ENCODE measurements at places on chromosomes 2 and 18.

- DNase-seq: no peak
Observed at GRCh38 chr2:134231301-134231964, 22.4 kb upstream of the MGAT5 start.

- no peak for DNase-seq
Observed at GRCh38 chr2:27060323-27060722, 8.9 kb downstream of the AGBL5 start.

DNA sequence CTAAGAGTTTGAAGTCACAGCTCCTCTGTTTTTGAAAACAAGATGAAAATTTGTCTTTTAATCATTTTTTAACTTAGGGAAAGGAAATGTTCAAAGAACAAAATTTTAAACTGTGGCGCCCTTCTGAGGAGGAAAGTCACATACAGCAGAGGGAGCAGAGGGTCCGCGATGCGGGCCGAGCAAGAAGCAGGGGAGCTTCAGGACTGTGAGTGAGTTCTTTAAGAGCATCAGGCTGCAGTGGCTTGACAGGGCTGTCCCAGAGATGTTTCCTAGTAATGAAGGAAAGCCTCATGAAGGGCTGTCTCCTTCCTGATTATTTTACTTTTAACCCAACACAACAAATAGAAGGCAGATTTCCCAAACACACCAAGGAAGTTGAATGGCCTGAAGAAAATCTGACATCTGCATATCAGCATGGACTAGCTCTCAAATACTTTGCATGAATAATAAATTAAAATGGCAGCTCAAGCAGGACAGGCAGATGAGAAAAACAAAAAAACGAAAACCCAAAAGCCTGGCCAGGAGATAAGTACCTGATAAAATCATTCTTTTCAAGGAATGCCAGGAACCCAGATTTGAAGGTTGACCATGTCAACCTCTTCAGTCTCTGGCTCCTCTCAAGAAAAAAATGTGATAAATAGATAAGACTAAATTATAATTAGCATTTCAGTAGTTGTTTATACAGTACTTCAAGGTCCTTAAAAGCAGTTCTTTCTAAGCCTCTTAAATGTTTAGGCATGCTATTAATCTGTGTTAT is 60.8 kb downstream of the SLC40A1 start:
- no peak for DNase-seq

DNA sequence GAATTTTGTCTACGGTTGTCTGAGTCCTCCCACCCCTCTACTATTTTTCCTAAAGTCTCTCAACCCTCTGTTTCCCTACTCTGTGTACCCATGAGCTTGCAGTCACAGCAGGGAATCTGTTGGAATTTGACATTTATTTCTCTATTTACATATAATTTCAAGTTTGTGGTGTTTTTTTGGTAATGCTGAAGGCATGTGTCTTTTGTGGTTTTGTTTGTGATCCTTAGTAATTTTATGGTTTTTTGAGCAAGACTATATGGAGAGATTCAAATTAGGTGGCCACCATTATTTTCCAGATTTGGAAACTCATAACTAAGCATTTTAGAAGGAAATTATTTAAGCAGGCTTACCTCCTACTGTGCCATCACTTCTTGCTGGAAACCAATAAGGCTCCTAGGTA is 27.2 kb upstream of the FBLN7 start:
- no peak for DNase-seq

GRCh38 chr2:27925766-27926472 is 35.4 kb downstream of the BABAM2 start:
- no peak for DNase-seq

DNA sequence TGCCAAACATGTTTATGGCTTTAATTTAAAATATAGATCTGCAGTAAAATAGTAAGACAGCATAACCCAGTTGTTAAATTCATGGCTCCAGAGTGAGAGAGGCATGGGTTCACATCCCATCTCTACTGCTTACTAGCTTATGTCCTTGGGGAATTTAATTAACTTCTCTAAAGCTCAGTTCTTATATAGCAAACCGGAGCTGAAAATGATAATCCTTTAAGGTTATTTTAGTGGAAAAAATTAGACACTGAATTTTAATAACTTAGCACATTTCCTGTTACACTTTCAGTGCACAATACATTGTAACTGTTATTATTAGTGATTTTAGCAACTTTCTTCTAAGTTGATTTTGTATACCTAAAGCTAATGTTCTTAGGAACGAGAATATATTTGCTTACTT is 14.8 kb downstream of the SCN9A start:
- no peak for DNase-seq

- DNase-seq: no peak
Observed at GRCh38 chr2:223319601-223320000, 267.6 kb downstream of the KCNE4 start.

DNA sequence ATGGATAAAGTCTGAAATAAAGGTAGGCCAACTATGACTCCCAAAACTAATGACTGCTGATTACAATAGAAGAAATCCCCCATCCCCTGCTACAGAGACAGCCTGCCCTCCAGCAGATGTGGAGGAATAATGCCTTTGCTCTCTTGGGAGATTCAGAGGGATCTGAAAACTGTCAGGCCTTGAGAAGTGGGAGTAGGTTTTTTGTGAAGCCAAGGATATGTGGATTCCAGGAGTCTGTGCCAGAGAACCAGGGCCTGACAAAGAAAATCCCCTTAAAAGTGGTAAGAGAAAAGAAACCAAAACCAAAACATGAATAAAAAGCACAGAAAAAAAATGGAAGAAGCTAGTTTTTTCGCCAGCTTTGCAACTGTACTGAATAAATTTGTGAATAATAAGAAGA is 397.6 kb downstream of the ZNF521 start:
- DNase-seq: no peak

DNA sequence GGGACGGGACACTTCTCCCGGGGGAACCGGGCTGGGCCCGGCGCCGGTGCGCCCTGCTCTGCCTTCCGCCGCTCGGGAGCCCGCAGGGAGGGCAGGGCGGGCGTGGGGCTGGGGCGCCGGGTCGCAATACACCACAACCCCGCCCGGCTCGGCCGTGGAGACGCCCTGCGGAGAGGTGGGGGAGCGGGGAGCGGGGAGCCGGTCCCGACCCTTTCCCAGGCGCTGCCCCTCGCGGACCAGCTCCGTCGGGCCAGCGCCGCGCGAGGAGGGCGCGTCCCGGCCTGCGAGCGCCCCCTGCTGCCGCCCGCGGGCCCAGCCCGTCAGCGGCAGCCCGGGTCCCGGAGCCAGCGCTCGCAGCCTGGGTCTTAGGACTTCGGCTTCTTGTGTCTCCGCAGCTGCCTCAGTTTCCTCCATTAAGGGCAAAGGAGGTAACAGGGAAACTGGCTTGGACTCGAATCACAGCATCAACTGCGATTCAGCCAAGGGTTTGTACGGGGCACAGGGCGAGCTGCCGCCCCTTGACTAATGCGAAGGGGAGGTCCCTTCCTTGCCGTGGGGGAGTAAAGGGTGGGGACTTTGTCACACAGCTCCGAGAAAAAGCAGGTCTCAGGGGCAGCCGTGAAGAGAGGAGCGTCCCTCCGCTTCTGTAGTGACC is 635 bp upstream of the ADRA2B start:
- peak; percentile 96 for DNase-seq

DNA sequence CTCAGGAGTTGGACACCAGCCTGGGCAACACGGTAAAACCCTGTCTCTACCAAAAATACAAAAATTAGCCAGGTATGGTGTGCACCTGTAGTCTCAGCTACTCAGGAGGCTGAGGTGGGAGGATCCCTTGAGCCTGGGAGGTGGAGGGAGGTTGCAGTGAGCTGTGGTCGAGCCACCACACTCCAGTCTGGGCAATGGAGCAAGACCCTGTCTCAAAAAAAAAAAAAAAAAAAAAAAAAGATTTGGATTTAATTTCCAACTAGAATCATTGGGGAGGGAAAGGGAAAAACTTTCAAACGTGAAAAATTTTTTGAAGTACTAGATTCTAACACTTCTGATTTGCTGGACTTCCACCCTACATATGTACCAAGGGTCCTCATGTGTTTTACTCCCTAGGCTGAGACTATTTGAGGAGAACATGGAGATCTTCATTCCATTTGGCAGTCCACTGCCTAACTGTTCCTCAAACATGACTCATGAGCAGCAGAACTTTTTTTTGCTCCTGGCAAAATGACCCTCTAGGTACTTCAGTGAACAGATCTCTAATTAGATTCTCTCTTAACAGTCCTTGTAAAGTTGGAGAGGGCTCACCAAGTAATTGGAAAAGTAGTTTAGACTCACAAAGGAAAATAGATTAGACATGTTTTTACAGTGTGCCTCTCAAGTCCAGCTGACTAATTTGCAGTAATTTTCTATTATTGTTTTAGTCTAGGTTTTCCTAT is 267.6 kb downstream of the METTL4 start:
- DNase-seq: peak; percentile 67
